ENCODE measurements at places on chromosomes 6 and 20.
A peak's percentile ranks its signal among the peaks of the same experiment; 100 is the strongest.

DNA sequence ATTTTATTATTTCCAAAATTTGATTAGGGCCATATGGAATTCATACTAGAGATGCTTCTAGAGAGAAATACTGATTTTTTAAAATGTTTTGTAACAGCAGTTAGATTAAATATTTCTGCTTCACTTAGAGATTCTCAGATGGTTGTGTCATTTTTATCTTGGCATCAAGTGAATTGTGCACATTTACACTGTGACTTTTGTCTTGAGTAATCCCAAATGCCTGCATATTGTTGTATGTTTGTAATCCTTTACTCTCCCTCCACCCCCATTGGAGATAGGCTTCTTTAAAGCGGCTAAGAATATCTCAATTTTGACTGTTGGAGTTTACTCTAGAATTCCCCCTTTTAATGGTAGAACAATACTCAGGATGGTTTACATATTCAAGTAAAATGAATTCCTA is 19.0 kb downstream of the STX16 start:
- DNase-seq = no peak

DNA sequence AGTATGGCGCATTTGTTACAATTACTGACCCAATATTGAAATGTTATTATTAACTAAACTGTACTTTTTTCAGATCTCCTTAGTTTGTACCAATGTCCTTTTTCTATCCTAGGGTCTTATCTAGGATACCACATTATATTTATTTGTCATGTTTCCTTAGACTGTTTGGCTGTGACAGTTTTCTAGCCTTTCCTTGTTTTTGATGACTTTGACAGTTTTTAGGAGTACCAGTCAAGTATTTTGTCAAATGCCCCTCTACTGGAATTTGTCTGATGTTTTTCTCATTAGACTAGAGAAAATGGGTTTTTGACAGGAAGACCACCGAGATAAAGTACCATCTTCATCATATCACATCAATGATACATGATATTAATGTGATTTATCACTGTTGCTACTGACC is 14.6 kb downstream of the CCNC start:
- no peak for DNase-seq

DNA sequence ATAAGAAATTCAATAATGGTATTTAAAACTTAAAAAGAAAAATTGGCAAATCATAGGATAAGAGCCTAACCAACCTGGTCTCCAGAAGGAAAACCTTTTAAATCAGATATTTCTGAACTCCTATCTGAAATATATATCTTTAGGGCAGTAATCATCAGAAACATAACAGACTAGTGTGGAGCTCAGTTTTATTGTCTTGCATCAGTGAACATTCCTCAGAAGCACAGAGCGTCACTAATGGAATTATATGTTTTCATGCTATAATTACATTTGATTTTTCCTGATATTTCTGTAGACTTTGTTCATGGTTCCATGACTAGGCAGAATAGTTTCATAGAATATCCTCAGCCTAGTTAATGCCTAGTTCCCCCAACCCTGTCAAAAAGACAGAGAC is 262.2 kb downstream of the EYA4 start:
- no peak for DNase-seq

DNA sequence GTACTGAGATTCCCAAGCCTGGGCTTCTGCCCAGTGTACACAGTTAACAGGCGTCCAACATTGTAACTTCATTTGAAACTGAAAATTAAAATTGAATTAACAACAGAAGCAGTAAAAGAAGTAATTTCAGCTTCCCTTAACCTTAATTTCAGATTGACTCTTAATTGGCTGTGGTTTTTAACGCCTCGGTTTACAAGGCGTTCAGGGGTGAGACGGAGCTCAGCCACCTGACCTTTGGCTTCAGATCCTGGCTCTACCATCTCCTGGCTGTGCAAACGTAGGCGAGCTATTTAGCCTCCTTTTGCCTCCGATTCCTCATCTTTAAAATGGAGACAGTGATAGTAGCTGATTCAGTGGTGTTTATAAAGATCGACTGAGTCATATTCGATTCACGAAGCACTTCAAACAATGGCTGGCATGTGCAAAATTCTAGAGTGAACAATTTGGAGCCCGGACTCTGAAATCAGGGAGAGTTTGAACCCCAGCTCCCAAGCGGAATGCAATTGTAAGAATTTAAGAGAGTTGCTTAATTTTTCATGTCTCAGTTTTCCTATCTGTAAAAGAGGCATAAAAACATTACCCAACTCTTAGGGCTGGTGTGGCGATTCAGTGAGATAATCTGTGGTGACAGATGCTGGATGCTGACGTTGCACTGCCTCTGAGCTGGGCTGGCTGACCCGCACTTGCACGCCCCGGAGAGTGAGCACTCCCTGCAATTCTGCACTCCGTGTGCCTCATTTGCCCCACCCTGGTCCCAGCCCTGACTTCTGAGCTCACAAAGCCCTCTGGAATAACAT is 23.5 kb upstream of the OCSTAMP start:
- DNase-seq = no peak

- no peak for DNase-seq
Measured at GRCh38 chr6:151335930-151336329, 55.4 kb downstream of the ZBTB2 start.

GRCh38 chr20:49323622-49324238 is 45.9 kb upstream of the ZNFX1 start:
- DNase-seq = no peak

DNA sequence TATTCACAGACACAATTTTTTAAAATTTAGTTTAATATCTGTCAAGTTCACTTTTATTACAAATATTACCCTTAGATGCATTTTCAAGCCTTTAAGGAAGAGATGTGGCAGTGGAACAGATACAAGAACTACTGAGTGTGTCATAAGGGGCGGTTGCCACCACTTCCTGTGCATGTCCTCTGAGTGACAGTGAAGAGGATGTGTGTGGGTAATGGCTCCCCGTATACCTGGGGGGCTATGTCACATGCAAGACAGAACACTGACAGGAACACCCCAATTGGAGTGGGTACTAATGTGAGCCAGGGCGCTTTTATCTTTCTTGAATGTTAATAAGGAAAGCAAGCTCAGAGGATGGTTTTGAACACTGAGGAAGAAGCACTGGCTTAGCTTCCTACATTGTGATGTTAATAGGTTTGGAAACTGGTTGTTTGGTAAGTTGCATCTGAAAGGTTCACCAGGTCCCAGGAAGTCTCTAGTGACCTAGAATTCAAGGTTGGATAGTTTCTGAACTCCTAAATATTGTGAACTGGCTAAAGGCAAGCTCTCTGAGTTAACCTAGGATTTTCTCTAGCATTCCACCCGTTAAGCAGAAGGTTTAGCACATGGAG is 83.4 kb upstream of the ASF1A start:
- DNase-seq = peak; percentile 61

- no peak for DNase-seq
Measured at GRCh38 chr20:48697845-48698491, 129.8 kb downstream of the PREX1 start.

GRCh38 chr6:10269814-10270472 is 144.9 kb downstream of the TFAP2A start:
- no peak for DNase-seq

DNA sequence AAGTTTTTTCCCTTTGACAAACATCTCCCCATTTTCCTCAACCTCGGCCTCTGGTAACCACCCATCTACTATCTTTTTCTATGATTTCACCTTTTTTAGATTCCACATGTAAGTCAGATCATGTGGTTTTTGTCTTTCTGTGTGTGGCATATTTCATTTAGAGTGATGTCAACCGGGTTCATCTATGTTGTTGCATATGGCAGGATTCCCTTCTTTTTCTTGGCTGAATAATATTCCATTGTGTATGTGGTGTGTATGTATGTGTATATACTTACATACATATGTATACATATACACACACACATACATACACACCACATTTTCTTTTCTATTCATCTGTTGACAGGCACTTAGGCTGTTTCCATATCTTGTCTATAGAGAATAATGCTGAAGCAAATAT is 22.2 kb upstream of the PHIP start:
- no peak for DNase-seq

DNA sequence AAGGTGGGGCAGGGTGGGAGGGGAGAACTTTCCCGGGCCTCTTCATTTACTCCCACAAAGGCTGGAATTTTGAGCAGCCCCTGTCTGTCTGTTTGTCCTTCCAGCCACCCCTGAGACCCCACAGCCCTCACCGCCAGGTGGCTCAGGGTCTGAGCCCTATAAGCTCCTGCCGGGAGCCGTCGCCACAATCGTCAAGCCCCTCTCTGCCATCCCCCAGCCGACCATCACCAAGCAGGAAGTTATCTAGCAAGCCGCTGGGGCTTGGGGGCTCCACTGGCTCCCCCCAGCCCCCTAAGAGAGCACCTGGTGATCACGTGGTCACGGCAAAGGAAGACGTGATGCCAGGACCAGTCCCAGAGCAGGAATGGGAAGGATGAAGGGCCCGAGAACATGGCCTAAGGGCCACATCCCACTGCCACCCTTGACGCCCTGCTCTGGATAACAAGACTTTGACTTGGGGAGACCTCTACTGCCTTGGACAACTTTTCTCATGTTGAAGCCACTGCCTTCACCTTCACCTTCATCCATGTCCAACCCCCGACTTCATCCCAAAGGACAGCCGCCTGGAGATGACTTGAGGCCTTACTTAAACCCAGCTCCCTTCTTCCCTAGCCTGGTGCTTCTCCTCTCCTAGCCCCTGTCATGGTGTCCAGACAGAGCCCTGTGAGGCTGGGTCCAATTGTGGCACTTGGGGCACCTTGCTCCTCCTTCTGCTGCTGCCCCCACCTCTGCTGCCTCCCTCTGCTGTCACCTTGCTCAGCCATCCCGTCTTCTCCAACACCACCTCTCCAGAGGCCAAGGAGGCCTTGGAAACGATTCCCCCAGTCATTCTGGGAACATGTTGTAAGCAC is 46.0 kb upstream of the TTPAL start:
- no peak for DNase-seq

DNA sequence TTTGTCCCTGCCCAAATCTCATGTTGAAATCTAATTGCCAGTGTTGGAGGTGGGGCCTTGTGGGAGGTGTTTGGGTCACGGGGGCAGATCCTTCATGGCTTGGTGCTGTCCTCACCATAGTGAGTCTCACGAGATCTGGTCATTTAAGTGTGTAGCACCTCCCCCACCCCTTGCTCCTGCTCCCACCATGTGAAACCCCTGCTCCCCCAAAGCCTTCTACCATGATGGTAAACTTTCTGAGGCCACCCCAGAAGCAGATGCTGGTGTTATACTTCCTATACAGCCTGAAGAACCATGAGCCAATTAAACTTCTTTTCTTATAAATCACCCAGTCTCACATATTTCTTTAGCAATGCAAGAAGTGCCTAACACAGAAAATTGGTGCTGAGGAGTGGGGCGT is 19.9 kb upstream of the THBS2 start:
- DNase-seq = no peak

DNA sequence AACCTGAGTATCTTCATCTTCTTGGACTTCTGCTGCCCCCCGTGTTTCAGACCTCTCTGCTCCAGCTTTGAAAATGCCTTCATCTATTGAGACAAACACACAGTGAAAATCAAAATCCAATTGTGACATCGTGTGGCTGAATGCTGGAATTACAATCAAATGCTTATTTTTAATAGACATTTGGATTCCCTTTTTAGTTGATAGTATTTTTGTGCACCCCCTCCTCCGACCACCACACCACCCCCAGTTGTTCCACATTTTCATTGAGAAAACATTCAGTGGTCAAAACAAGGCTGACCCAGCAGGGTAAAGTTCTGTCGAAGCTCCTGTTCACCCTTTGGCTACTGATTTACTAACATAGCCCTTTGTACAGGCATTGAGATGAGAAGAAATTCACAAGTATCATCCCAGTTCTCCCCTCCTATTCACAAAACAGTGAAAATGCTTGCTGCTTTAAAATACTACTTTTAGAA is 79.0 kb downstream of the NRSN1 start:
- no peak for DNase-seq

GRCh38 chr6:74451953-74452352 is 753.9 kb downstream of the COL12A1 start:
- DNase-seq = no peak

DNA sequence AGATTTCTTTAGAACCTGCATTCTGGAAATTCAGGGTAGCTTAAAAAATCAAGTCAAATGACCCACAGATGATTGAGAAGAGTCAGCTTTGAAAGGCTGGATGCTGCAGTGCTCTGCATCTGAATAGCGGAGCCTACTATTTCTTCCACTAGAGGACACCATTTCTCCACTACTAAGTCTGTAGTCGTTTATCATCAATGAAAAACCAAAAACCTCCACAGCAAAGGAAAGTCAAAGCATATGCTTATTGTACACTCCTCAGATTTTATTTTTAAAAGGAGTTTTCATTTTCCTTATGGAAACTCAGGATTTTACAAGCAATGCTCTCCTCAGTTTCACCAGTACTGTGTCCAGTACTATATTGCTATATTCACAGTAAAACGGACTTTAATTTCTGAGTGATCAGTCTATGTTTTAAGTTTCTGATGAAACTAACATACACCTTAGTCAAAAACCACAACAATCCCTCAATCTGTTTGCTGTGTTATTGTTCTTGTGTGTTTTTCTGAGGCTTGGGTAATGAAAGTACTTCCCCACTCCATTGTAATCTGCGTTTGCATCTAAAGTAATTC is 50.5 kb upstream of the ENPP5 start:
- DNase-seq = no peak

DNA sequence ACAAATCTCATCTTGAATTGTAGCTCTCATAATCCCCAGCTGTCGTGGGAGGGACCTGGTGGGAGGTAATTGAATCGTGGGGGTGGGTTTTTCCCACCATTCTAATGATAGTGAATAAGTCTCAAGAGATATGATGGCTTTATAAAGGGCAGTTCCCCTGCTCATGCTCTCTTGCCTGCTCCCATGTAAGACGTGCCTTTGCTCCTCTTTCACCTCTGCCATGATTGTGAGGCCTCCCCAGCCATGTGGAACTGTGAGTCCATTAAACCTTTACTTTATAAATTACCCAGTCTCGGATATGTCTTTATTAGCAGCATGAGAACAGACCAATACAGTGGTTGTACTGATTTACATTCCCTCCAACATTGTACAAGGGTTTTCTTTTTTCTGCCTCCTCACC is 69.7 kb downstream of the SUN5 start:
- DNase-seq = no peak

DNA sequence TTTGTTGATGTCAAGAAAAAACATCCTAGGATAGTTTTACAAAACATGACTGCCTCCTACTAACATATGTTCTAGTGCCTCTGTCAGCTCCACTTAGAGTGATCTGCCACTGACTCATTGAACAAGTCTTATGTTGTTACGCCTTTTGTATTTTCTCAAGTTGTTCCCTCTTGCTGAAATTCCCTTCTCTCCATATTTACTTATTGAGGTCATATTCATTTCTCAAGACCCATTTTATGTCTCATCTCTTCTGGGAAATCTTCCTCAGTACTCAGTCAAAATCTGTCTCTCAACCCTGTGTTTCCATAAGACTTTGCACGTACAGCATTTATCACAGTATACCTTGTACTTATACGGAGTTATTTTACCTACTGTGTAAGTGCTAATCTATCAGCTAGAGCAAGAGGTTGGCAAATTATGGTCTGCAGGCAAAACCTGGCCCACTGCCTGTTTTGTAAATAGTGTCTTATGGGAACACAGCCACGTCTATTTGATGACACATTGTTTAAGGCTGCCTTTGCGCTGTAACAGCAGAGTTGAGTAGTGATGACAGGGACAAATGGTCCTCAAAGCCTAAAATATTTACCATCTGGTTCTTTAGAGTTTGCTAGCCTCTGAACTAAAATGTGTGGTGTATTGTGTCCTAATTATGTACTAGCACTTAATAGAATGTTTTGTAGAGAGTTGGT is 83.4 kb downstream of the ADGRB3 start:
- no peak for DNase-seq
